ENCODE measurements at places on chromosomes 3 and 15. TPM values are rescaled to one million over a fixed set of nuclear protein-coding genes. Genes with fewer than 3 reads are reported as not detected.

DNA sequence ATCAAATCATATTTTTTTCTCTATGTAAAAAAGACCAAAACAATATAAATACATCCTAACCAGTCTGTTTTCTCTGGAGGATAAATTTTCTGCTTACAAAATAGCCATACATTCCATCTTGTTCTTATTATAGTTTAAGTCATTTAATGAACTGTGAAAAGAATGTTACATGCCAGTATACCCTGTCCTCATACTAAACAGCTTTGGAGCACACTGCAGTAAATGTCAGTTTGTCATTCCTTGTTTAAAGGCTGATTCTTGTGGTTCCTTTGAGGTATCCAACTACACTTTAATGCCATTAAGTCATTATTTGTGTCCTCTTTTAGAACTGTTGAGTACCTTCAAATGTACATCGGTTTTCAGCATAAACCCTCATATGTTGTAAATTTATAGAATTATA is 52.7 kb upstream of the DCBLD2 start:
- DNase-seq: peak; percentile 51

The ZNF860 gene
- 2.3 TPM for total RNA-seq

DNA sequence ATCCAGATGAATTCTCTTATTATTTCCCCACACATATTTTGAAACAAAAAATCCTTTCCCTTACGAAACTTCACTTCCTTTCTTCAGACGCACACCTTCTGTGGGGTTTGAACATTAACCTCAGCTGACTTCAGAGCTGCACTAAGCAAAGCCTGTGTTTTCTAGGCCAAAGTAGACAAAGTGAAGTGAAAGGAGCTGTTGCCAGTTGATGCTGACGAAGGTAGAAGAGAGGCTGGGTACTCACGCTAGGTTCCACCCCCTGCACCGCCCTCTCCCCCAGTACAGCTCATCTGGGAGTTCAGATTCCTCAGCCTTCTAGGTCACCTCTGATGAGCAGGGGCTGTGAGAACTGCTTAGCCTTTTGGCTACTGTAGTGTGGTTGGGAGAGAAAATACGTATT is 24.1 kb downstream of the DUT start:
- no peak for DNase-seq

DNA sequence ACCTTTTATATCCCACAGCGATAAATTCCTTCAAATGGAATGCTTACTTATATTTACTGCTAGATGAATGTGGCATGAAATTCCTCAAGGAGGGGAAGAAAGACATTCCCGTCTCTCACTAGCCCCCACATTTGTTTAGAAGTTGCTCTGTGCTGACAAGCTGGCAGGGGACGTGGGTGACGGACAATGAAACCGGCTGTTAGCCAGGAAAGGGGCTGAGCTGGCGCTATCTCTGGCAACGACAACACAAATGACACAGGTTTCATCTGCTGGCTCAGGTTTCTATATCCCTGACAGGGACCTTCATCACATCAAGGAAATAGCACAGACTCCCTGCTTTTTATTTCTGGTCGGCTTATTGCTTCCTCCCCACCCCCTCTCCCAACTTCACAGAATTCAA is 15.8 kb downstream of the RUVBL1 start:
- DNase-seq: peak; percentile 18
